A549 (cell line): ENCODE measurements at places on chromosomes 3 and 15.

- DNase-seq = no peak
Observed at GRCh38 chr3:28940530-28940929, 340.3 kb upstream of the RBMS3 start.

DNA sequence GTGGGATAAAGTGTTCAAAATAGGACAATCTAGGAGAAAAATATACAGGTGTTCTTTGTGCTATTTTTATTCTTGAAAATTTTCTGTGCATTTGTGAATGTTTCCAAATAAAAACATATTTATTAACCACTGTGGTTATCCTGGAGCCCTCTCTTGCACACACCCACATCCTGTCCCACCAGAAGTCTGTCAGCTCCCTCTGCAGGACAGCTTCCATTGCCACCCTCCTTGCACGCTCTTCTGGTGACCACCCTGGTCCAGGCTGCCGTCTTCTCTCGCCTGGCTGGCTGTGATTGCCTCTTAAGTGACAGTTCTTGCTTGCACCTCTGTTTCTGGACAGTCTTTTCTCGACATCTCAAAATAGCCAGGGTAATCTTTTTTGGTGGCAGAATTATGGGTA is 394.0 kb downstream of the LRTM1 start:
- DNase-seq = no peak

- no peak for DNase-seq
Observed at GRCh38 chr3:3579658-3580057, 219.6 kb upstream of the LRRN1 start.

- DNase-seq = no peak
Observed at GRCh38 chr3:112351823-112352222, 18.9 kb downstream of the CD200 start.

GRCh38 chr3:168544097-168544957 is 448.6 kb upstream of the GOLIM4 start:
- no peak for DNase-seq

GRCh38 chr3:17979911-17980310 is 237.5 kb upstream of the TBC1D5 start:
- DNase-seq = no peak

DNA sequence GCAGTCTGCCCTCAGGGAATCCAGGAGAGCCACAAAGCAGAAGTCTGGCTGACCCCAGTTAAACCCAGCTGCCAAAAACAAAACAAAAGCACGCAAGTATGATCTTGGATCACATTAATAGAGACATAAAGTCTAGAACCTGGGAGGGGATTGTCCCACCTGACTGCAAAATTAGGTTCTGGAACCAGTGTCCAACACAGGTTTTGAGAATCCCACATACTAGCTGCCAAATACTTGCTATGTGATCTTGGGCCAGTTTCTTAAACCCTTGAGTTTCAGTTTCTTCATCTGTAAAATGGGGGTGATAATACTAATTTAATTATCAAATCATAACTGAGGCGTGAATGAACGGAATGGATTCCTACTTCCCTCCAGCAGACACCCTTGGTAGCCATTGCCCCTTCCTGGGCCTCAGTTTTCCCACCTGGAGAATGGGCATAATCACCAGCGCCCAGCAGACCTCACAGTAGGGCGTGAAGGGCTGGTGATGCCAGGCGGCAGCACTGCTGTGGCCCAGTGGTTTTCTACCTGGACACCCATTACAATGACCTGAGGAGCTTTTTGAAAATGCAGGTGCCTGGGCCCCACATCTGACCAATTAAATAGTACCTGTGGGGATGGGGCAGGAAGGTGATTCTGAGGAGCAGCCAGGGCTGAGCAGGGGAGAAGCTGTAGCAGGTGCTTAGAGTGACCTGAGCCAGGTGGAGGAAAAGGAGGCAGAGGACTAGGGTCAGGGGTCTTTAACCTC is 32.2 kb downstream of the GRIP2 start:
- DNase-seq = no peak

- DNase-seq = peak; percentile 57
Observed at GRCh38 chr3:42652611-42653302, 740 bp upstream of the ZBTB47 start.

- no peak for DNase-seq
Observed at GRCh38 chr3:44098656-44099415, 142.8 kb upstream of the TOPAZ1 start.

DNA sequence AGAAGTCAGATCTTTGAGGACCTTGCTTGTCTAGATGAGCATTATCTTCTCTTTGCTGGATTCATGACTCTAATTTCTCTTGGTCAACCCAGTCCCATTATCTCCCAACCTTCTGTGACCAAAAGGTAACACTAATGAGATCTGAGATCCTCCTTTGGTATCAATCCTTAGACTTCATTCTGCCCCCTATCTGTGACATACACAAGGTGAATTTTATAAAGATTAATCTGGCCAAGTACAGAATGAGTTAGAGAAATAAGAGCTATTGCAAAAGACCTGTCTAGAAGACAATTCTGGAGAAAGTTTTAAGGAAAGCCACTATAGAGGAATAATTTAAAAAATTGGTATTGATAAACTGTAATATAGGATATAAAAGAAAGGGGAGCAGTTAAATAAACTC is 113.8 kb upstream of the KCNMB2 start:
- DNase-seq = no peak

DNA sequence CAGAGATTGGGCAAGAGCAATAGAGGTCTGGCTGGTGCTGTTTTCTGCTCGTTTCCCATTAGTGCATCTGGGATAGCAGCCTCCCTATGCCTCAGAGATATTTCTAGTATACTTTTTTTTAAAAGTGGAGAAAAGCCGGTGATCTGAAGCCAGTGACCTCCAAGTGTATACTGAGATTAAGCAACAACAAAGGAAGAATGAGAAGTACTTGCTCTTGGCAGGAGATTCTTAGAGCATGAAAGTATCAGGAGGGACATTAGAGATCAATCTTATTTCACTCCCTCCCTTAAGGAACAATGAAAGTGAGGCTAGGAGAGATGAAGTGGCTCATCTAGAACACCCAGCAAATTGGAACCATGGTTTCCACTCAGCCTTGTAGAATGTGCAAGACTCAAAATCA is 423.3 kb downstream of the SOX2 start:
- DNase-seq = no peak

DNA sequence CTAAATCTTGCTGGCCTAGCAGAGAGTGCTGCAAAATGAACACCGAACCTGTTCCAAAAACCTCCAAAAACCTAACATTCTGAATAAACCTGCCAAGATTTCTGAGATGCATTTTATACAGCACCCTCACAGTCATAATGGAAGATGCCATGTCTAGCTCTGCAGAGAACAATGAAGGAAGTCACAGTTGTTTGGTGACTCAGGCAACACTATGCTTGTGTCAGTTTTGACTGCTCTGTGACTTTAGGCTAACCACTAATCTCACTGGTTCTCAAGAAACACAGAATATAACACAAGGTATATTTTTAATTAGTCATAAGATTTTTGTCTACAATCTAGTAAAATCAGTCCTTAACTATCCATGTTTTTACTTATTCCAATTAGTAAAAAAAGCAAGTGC is 606.6 kb downstream of the TBL1XR1 start:
- no peak for DNase-seq

GRCh38 chr3:140395134-140396075 is 282.5 kb upstream of the TRIM42 start:
- DNase-seq = no peak

- no peak for DNase-seq
Observed at GRCh38 chr3:71406972-71407810, 176.3 kb downstream of the FOXP1 start.

- DNase-seq = peak; percentile 22
Observed at GRCh38 chr3:14988988-14989394, 41.6 kb downstream of the NR2C2 start.

DNA sequence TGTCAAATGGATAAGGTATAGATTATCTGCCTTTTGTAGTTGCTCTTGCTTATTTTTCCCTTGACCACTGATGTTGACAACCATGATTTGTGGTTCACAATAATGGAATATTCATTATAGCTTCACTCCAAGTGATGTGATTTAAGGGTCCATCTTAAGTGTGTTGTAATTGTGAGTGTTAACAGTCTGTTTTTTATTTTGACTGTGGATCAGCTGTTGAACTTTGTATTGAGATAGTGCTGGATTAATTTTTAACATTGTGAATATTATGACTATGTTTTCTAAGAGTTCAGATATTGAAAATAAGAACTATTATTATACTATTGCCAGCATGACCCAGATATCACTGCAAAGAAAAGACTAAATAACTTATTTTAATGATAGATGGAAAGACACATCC is 8.6 kb upstream of the GASK1A start:
- no peak for DNase-seq

DNA sequence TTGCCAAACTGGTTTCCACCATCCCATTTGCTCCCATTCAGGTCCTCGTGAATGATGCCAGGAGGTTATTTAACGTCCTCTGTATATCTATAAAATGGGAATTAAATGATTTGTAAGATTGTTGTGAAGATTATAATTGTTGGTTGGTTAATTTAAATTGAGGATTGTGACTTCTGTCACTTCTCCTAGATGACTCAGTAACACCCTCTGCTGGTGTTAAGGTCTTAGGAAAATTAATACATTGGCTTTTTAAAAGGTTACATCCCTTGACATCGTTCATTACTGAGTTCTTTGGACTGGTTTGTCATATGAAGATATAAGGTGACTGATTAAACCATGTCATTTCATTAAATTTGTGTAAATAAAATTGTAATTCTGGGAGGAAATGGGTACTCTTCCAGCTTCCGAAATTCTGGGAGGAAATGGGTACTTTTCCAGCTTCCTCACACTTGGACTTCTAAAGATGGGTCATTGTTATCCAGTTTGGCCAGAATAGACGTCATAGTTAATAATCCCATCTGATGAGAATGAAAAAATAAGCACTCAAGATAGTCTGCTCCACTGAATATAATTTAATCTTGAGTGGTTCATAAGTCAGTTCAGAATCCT is 33.3 kb upstream of the PAQR5 start:
- DNase-seq = peak; percentile 58

DNA sequence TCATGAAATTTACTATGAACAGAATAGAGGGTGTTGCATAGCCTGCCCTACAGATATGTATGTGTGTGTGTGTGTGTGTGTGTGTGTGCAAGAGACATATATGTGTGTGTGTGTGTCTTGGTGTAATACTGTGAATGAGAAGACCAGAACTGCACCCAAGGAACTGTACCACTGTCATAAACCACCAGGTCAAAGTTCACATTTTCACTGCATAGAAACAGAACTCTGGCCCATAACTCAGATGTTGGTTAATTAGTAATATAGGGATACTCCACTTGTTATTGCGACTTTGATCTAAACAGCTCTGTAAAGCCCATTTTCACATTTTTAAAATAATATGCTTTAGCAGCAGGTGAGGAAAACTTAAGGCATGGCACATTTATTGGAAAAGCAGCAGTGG is 111.8 kb downstream of the IGF2BP2 start:
- no peak for DNase-seq

- no peak for DNase-seq
Observed at GRCh38 chr15:99692825-99693224, 40.4 kb downstream of the LYSMD4 start.

- no peak for DNase-seq
Observed at GRCh38 chr3:195007766-195008165, 263.2 kb downstream of the XXYLT1 start.
